ENCODE measurements at places on chromosomes 1 and 21.

- DNase-seq = no peak
These were observed 43.9 kb downstream of the SKI start for GRCh38 chr1:2271841-2272655.

DNA sequence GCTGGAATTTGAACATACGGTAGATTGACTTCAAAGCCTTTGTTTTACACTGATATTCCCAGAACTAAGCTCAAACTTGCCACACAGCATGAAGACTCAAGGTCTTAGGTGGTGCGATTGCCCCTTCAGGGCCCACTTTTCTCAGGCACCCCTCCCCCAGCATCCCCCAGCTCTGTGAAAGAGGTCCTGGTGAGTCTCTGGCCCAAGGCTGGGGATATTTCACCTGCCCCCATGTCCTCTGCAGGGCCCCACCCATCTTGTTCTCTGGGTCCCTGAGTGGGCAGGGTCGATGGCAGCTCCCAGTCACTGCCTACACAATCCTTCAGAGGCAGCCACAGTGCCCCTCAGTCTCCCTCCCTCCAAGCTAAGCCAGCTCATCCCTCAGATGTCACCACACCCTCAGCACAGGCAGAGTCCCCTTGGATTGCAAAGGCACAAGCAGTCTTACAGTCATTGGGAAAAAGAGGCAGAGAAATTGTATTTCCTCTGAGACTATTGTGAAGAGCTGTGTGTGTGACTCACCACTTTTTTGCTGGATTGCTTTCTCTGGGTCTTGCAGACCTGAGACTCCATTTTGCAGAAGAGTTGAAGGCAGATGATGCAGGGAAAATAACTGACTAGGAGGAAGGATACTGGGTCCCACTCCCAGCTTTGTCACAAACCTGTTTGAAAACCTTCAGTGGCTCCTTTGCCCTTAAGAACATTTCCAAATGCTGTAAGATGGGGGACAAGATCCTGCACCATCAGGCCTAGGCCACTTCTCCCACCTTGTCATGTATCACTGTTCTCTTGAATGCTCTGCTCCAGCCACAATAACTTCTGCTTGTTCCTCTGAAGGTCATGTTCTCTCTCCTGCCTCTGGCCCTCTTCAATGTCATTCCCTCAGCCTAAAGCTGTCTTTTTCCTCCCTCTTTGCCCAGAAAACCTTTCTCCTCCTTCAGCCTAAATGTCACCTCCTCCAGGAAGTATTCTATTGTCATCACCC lies 119.1 kb upstream of the GRIK3 start:
- no peak for DNase-seq

- no peak for DNase-seq
These were observed 22.4 kb downstream of the LRRC8B start for GRCh38 chr1:89546934-89547562.

DNA sequence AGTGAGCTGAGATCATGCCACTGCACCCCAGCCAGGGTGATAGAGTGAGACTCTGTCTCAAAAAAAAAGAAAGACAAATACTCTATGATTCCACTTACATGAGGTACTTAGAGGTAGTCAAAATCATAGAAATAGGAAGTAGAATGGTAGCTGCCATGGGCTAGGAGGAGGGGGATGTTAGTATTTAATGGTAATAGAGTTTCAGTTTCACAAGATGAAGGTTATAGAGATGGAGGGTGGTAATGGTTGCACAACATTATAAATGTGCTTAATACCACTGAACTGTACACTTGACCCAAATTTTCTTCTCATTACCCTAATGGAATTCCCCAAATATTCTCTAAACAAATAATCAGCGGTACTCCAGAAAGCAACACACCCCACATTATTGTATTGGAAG lies 12.8 kb downstream of the EIF2B3 start:
- DNase-seq = no peak

GRCh38 chr1:220307607-220308006 lies 35.4 kb upstream of the RAB3GAP2 start:
- DNase-seq = no peak

DNA sequence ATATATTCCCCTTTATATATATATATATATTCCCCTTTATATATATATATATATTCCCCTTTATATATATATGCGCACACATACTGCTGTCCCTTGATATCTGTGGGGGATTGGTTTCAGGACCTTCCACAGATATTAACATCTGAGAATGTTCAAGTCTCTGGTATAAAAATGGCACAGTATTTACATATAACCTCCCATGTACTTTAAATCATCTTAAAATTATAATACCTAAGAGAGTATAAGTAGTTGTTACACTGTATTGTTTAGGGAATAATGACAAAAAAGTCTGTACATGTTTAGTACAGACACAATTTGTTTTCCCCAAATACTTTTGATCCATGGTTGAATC lies 45.8 kb downstream of the NR5A2 start:
- no peak for DNase-seq

Measured in stimulated activated CD4-positive, alpha-beta T cell treated with anti-CD3 and anti-CD28 coated beads, Interleukin-4, amount 100 ng/mL, for 4 hours (primary cell).